ENCODE measurements at places on chromosomes 11 and 22.

DNA sequence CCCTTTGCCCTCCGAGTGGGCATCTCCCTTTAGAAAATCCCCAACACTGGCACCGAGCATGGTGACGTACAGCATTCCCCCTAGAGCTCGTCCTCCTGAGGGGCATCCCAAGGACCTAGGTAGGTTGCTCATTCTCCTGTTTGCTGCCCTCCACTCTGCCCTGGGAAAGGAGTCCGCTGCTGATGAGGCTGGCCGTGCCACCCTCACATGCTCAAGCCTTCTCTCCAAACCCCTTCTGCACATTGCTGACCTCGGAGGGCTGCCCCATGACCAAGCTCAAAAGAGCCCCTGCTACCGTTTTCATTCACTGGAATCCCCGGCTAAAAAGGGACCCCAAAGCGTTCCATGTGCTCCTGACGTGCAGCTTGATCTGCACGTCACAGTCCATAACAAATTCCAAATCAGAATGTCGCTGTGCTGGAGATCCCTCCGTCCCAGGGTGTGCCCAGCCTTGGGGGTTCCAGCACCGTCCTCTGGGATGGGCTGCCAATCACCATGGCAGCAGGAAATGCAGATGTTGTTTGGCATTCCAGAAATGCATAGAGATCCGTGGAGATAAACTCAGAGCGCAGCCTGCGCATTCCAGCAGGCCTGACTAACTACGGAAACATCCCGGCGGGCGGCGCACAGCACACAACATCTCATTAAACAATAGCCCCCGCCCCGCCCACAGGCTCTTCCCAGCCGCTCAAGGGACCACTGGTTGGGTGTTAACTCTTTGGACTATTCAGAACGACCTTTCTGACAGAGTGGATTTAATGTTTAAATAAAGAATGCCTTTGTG is 26.3 kb upstream of the GNB1L start:
- peak; percentile 86 for DNase-seq

DNA sequence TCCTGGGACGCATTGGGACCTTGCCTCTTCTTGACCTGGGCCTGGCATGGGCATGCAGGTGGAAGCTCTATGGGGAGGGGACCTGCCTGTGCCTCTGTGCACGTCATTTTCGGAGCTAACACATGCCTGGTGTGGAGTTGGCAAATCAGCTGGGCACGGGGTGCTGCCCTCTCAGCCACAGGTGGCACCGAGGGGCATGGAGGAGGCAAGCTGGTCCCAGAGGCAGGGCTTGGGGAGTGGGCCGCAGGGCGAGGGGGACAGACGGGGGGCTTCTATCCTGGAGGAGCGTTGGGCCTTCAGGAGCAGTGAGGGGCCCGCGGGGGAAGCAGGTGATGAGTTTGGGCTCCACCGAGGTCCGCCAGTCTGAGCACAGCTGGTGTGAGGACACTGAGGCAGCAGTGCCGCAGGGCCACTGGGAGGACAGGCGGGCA is 362.0 kb downstream of the TBC1D22A start:
- DNase-seq: no peak

DNA sequence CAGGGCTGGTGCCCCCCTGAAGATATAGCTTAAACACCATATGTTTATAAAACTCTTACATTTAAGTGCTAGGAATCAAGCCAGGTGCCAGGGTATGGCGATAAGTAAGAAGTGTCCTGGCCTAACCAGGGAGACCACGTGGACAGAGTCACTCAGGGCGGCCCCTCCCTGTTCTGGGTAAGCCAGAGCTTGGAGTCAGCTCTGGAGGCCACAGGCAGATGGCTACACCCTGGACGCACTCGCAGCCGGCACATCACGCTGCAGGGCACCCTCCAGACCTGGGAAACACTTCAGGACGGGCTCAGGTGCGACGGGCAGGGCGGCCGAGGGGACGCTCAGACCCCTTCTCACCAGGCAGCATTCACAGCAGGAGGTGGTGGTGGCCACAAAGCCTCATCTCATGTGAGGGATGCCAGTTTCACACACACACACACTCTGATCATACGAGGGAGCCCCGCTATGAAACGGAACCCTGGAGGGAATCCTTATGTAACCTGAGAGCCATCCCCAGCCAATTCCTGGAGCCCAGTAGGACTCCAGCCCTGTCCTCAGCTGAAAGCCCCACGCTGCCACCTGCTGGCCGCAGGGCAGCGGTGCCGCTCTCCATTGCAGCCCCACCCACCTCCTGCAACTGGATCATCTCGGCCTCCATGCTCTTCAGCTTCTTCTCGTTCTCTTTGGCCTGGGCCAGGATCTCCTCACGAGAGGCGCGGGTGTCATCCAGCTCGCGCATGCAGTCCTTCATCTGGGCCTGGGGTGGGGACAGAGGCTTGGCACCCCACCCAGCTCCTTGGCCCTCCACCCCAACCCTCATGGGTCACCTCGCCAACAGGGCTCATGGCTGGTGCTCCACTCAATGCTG is 33.4 kb downstream of the APOL1 start:
- DNase-seq: peak; percentile 35

DNA sequence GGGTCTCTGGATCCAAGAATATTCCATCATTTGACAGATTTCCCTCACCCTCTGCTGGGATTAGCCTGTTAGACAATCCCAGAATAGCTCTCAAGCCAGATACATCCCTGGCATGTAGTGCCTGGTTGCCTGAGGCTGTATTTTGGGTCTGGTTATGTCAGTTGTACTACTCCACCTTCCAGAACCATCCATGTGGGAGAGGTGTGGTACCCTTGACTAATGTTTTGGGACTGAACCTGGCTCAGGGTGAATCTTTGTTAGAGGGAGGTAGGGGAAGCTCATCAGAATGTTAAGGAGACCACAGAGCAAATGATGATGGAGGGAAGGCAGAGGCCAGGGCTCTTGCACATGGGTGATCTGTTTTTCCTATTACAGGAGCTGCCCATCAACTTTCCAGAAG is 5.2 kb downstream of the C11orf52 start:
- DNase-seq: no peak

DNA sequence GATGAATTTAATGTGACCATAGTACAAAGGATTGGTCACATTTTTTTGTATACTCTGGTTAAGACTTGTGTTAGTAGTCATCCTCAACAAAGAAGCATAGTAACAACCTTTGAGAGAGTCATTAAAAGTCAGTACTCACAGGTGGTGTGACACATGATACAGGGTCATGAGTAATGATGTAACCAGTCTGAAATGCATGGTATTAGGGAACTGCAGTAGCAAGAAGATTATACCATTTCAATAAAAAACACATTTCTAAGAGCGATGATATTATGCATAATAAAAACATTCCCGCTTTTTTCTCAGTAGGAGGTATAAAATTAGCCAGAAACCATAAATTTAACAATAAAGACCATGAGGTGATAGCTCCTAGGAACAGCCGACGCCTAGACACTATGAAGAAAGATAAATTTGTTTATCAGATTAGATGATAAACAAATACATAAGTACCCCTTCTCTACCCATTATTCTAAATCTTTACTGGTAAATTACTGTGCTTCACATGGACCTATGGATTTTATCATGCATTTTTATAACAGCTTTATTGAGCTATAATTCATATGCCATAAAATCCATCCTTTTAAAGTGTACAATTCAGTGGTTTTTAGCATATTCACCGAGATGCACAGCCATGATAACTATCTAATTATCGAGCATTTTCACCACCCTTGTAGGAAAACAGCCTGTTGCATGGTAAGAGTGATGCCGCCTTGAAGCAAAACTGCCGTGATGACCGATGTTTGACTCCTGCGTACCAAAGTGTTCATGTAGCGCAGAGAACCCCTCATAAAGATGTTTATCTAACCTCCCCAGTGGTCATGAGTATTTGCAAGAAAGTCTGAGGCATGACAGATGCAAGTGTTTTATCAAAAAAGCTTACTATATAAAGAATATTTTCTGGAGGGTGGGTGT is 41.8 kb downstream of the TMPRSS5 start:
- DNase-seq: no peak

- no peak for DNase-seq
These were observed at the start of gene WNT11 for GRCh38 chr11:76206327-76207081. Gene WNT11, minus strand, starts transcription at chr11:76206502. Its CDS starts 95 bp downstream, at chr11:76206407.

DNA sequence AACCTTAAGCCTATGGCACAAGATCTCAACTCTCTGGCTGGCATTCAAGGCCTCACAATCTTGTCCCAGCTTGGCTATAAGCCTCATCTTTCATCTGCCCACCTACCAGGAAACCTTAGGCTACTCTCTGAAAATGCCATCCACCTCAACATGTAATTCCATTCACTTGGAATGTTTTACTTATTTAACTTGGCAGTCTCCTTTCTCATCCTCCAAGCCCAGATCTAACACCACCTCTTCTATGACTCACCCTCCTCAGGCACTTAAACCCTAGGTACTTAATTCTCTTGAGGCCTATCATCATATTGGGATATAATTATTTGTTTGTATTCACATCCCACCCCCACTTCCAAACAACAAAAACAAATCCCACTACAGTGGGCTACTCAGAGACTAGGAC is 15.0 kb downstream of the POGLUT3 start:
- DNase-seq: no peak

GRCh38 chr11:68064926-68065325 is 26.1 kb downstream of the TCIRG1 start:
- DNase-seq: no peak

DNA sequence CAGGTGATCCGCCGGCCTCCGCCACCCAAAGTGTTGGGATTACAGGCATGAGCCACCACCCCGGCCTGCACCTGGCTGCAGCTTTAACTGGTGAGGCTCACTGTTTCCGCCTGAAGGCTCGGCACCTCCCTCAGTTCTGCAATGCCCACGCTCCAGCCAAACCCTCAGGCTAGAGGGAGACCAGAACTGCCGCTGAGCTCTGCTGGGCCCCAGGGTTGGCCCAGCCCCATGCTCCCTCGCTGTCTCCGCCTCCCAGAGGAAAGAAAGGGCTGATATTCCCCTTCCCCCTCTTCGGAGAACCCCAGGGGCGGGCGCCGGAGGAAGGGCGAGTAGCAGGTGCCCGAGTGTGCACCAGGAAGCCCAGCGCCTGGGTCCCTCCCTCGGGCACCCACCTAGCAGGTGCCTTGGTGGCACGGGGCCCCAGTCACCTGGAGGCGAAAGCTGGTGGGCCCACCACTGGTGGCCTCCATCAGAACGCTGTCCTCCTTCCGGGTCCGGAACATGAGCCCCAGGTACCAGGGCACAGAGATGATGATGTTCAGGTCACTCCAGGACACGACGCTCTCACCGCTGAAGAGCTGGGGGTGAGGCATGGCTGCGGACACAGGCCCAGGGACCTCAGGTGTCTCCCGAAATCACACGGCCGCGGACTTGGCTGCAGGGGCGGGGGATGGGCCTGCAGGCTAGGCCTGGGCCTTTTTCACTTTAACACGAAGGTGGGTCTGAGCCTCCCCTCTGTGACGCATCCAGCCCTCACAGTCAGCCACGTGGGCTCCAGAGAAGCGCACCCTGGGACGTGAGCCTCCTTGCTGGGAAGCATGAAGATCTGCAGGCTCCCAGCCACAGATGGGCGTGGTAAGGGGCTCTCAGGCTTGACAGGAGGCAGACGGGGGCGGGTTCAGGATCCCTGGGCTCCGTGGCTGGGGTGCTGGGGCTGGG is 73.3 kb downstream of the TRMU start:
- no peak for DNase-seq

- no peak for DNase-seq
These were observed 13.6 kb downstream of the PLA2G6 start for GRCh38 chr22:38167988-38168407.

DNA sequence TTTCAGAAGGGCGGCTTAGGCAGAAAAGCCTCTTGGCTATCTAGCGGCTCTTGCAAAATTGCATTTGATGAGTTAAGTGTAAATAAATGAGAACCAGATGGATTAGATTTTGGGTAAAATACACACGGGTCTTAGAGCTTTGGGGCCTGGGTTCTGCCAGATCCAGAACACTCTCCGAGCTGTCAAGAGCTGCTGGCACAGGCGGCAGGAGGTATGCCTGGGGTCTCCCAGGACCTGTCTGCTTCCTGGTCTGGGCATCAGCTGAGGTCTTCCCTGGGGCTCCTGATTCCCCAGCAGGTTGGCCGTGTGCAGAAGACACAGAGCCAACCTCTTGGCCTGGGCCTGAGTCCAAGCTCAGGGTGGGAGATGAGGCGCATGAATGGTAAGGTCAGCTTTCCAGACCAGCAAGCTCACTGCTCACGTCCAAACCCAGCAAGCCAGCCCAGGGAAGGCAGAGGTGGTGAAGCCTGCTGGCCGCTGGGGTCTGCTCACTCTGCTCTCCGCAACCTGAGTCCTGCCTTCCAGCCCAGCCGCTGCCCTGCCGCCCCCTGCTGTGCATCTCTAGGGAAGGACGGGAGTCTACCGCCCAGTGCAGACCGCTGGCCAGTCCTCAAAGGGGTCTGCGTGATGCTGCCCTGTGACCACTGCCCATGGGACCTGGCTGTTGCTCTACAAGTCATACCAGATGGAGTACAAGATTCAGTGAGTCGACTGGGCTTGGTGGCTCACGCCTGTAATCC is 44.9 kb downstream of the SCUBE1 start:
- no peak for DNase-seq

GRCh38 chr11:64566042-64566914 is 24.7 kb upstream of the SLC22A12 start:
- DNase-seq: no peak

GRCh38 chr11:128407962-128408361 is 179.4 kb downstream of the ETS1 start:
- DNase-seq: peak; percentile 67

DNA sequence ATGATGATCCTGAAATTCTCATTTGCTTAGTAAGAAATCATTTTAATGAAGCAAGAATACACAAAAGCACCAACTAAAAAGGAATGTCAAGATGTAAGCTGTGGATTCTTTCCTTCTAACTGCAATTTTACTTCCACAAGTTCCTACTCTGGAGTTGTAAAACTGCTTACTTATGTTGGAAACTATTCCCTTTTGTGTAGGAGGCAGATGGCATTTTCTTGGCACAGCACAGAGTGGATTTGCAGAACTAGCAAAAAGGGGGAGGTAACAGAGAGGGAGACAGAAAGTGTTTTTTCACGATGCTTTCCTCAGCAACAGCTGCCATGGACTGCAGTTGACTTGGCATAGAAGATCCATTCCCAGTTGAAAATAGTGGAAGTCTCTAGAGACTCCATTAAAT is 1112.0 kb upstream of the RAG2 start:
- no peak for DNase-seq

DNA sequence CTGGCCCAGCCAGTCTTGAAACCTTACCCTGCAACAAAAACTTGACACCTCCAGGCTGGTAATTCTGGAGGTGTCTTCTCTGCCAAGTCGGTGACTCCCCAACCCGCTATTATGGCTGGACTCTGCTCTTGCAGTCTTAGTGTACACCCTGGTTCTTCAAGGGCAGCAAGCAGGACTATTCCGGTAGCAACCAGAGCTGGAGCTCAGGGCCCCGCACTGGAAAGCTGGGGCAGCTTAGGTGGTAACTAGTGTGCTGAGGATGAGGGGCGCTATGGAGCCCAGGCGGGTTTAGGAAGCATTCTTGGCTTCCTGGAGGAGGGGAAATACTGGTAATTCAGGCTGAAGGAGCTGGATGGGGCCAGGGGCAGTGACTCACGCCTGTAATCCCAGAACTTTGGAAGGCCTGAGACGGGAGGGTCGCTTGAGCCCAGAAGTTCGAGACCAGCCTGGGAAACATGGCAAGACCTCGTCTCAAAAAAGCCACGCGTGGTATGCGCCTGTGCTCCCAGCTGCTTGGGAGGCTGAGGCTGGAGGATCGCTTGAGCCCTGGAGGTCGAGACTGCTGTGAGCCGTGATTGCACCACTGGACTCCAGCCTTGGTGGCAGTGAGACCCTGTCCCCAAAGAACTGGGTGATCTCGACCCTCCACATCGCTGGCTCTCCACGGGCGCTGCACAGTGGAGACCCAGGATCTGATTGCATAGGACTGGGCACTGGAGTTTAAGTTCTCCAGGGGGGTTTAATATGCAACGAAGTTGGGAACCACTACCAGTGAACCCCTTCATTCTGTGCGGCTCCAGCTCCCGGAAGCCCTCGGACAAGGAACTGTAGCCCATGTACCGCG is 10.6 kb upstream of the AIFM3 start:
- no peak for DNase-seq

- no peak for DNase-seq
These were observed at the start of gene LRRC32 for GRCh38 chr11:76670485-76671236. Gene LRRC32, minus strand, starts transcription at chr11:76670747. Its CDS starts 4,793 bp downstream, at chr11:76665954.
